Placental pericyte (primary cell): ENCODE measurements at places on chromosomes 2 and 18. TPM values are rescaled to one million over a fixed set of nuclear protein-coding genes. Genes with fewer than 3 reads are reported as not detected.

Gene R3HDM1
- total RNA-seq, result 7.0 and 17.9 TPM in 2 replicates

Gene ZNF396
- 0.57 and 1.8 TPM in 2 replicates for total RNA-seq

Gene KIF5C
- under 0.01 and 0.14 TPM in 2 replicates for total RNA-seq

Gene HOXD11
- total RNA-seq, result 0.22 and 5.4 TPM in 2 replicates

Gene KLHL14
- not detected in 2 replicates for total RNA-seq

Gene ICOS
- not detected in 2 replicates for total RNA-seq

Gene COLEC12
- total RNA-seq, result 15.0 and 28.9 TPM in 2 replicates

Gene PTPN2
- total RNA-seq, result 19.9 and 37.9 TPM in 2 replicates

Gene ARHGAP28
- 0.44 and 0.72 TPM in 2 replicates for total RNA-seq

Gene ADGRF3
- total RNA-seq, result under 0.01 TPM in 2 replicates

Gene FNDC4
- total RNA-seq, result 2.2 and 14.0 TPM in 2 replicates

Gene CIB4
- not detected in 2 replicates for total RNA-seq

Gene FRZB
- 0.14 and 0.66 TPM in 2 replicates for total RNA-seq

Gene CHRNA1
- 0.66 and 3.1 TPM in 2 replicates for total RNA-seq

Gene BMP10
- 0.44 TPM in 1 of 2 replicates, not detected in the other for total RNA-seq

Gene DNAJC5G
- not detected in 2 replicates for total RNA-seq
